ENCODE measurements at places on chromosomes 4 and X.

- DNase-seq, result no peak
Measured at GRCh38 chr4:13527192-13527980, 16.9 kb downstream of the NKX3-2 start.

- DNase-seq, result no peak
Measured at GRCh38 chr4:29581457-29581856, 1138.7 kb upstream of the PCDH7 start.

DNA sequence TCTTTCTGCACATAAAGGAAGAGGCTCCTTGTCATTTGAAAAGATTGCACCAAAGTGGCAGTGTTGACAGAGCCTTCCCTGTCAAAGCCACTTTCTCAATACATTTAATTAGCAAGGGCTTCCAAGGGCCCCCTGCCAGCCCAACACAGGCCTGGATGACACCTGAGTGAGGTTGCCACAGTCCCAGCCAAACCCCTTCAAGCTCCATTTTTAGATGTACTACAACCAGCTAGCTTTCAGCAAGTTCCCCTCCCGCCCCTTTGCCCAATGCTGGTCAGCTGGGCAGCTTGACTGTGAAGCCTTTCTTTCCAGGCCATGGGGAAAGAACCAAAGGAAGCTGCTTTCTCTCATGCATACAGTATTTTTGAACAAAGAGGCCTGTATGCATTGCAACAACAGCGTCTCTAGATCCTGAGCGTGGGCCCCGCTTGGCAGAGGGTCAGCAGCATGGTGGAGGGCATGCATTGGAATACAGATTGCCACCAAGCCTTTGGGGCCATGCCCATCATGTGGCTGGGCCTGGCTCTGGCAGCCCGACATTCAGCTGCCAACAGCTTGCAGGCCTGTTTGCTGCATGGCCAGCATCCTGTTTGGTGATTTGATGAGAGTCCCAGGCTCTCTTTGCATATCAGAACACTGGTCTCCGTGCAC is 261.1 kb upstream of the GATB start:
- no peak for DNase-seq

GRCh38 chr4:42280327-42281095 is 116.8 kb upstream of the SHISA3 start:
- DNase-seq, result no peak

GRCh38 chrX:21156632-21157031 is 217.6 kb upstream of the CNKSR2 start:
- DNase-seq, result no peak
